ENCODE measurements at places on chromosomes 5 and 9.

- no peak for DNase-seq
Observed at GRCh38 chr9:126745574-126746411, 59.0 kb upstream of the ZBTB43 start.

DNA sequence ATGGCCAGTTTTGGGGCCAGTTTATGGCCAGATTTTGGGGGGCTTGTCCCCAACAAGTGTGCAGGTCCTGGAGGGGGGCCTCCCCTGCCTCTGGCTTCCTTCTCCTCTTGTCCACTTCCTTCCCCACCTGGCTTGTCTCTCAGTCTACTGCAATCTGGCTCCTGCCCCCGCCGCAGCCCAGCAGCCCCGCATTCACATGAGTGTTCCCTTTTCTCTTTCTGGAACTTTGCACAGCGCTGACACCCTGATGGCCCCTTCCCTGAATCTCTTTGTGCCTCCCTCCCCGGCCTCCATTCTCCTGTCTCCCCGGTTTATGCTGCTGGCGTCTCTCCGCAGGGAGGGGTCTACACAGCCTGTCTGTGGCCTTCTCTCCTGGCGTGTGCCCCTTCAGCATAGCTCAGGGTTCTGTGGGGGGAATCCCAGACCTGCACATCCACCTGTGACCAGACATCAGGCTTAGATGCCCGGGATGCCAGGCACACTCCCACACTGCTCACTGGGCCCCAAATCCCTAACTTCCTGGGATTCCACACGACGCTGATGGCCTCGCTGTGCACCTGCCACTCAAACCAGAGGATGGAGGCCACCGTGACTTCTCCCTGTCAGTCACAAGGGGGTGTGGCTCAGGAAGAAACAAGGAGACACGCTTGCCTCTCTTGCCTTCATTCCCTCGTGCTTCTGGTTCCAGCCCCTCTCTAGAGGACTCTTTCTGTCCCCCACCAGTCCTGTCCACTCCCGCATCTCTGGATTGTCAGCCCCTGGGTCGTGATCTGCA is 17.5 kb downstream of the TRIP13 start:
- no peak for DNase-seq

- DNase-seq: no peak
Observed at GRCh38 chr5:133121611-133122150, 69.9 kb downstream of the HSPA4 start.

GRCh38 chr9:74245866-74246497 is 251.2 kb upstream of the RORB start:
- no peak for DNase-seq

GRCh38 chr9:87796196-87796595 is 70.3 kb downstream of the CTSL start:
- no peak for DNase-seq

DNA sequence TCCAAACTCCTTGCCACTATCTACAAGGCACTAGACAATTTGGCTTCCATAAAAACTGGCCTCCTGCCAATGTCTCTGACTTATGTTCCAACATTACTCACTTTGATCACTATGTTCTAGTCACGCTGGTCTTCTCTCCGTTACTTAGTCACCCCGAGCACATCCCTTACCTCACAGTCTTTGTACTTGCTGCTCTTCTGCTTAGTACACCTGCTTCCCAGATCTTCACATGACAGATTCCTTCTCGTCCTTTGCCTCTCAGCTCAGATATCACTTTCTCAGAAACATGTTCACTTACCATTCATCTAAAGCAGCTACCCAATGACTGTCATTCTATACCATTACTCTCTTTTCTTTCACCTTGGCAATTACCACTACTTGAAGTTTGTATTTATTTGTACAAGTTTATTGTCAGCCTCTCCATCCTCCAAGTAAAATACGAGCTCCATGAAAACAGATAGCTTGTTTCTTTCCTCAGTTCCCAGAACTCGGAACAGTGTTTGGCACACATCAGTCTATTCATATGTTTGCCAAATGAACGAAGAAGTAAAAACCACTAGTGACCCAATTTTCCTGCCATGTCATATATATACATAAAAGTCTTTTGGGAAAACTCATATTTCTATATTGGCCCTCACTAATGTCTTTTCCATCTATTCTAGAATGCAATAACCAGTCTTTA is 5.9 kb upstream of the SLC22A5 start:
- no peak for DNase-seq

GRCh38 chr5:58099257-58099656 is 360.6 kb downstream of the PLK2 start:
- DNase-seq: no peak

GRCh38 chr5:3600106-3601060 is 4.8 kb downstream of the IRX1 start:
- DNase-seq: no peak

GRCh38 chr5:40733434-40733833 is 22.3 kb downstream of the TTC33 start:
- no peak for DNase-seq

DNA sequence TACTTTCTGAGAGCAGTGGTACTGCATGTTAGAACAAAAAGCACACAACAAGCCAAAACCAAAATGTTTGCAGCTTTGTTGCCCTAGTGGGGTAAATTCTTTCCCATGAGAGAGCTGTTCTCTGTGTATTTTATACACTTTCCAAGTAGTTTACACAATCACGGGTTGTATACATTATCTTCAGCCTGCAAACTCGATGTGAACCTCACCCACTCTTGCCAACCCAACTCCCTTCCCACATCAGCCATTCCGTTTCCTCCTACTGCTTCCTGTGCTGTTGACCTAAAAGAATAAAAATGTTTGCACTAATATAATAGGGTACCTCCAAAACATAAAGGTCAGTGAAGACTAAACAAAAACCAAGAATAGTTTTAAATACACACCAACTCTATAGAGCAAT is 47.0 kb downstream of the IQGAP2 start:
- no peak for DNase-seq
